ENCODE measurements at places on chromosomes 3 and 15.

DNA sequence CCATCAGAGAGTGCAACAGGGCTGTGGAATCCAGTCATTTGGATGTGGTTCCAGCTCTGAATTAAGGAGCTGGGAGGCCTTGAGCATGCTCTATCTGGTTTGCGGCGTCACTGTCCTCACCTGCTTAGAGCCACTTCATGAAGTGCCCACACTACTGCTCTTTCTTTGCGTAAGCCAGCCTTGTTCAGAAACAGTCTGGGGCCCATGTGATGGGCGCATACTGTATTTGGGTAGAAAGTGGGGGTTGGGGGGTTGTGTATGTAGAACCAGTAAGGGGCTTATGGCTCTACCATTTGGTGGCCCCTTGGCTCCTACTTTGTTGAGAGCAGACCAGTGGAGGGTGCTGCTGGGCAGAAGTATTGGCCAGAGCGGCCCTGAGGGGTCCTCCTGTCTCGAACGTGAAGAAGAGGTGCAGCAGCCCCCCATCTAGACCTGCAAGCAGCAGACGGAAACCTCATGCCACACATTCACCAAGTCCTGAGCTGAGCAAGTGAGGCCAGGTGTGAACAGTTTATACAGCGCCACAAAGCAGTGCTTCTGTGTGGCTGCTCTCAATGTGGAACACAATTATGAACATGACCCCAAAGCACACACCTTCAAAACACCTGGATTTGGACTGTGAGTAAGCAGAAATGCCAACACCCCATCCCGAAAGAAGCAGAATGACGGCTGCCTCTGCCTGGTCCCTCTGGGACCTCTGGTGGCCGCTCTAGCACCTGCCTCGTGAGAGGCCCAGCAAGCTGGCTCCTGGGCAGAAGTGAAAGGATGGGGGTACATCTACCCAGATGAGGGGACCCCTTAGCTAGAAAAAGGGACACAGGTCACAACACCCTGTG is 26.6 kb downstream of the SRPRB start:
- DNase-seq = no peak

DNA sequence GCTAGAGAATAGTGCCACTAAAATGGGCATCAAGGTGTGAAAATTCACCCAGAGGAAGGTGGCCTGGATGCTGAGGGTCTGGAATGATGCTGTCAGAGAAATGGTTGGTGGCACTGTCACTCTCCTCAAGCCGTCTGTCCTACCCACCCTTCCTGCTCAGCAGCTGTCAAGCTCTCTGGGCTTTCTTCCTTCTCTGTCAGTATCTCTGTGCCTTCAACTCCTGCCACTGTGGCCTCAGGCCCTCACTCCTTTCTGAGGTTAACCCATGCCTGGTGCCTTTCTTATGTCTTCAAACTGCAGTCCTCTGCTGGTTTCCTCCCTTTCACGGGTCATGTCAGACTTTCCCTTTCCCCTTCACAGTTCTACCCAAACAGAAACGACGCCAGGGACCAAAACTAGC is 4.4 kb downstream of the MYO5C start:
- no peak for DNase-seq

- DNase-seq = no peak
These were observed 18.4 kb downstream of the ILDR1 start for GRCh38 chr3:122003606-122004005.

GRCh38 chr15:80183886-80184285 is 31.1 kb downstream of the FAH start:
- no peak for DNase-seq

DNA sequence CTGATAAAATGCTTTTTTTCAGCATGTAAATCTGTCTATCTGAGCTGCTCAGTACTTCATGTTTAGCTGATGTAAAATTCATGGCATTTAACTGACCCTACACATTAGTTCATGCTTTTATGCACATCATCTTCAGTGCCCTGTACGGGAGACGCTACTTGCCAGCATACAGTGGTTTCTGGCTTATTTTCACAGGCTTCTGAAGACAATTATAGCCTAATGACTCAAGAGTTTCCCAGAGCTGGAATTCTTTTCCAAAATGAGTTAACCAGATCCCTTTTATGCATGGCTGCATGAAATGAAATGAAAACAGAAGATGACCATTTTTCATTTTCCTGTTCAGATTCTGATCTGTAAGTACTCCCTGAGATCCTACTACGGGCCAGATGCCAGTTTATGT is 1061.5 kb downstream of the ROBO2 start:
- DNase-seq = no peak

DNA sequence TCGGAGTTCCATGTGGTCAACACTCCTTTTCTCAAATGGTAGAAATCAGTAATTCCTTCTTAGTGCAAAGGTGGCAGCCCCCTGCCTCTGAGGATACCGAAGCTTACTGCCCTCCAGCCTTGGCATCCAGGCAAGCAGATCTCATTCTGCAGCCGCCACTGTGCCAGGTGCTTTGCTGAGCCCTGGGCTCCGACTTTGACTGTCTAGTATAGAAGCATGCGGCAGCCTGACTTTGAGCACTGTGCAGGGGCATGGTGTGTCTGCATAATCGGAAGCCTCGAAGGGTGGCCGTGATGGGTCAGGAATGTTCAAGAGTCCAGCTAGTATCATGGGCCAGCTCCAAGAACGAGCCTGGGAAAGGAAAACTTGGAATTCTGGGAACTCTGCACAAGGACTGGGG is 39.7 kb downstream of the ABTB1 start:
- DNase-seq = no peak

- DNase-seq = no peak
These were observed 14.3 kb downstream of the CA12 start for GRCh38 chr15:63367390-63367789.

DNA sequence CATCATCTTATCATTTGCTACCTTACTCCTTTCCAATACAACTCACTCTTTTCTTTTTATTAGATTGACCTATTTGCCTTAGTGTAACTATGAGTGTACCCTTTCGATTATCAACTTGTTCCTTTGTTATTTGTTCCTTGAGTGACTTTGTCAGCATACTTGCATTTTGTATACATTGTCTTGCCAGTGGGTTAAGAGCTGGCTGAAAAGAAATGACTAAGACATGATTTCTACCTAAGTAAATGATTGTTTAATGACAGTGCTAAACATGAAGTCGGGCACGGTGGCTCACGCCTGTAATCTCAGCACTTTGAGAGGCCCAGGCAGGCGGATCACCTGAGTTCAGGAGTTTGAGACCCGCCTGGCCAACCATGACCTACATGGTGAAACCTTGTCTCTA is 1042.3 kb downstream of the TBL1XR1 start:
- no peak for DNase-seq

GRCh38 chr3:51836606-51837005 is 24.8 kb upstream of the IQCF2 start:
- DNase-seq = no peak

GRCh38 chr3:34864011-34864410 is 775.3 kb upstream of the ARPP21 start:
- no peak for DNase-seq

GRCh38 chr3:170387950-170388349 is 30.4 kb downstream of the SKIL start:
- no peak for DNase-seq

DNA sequence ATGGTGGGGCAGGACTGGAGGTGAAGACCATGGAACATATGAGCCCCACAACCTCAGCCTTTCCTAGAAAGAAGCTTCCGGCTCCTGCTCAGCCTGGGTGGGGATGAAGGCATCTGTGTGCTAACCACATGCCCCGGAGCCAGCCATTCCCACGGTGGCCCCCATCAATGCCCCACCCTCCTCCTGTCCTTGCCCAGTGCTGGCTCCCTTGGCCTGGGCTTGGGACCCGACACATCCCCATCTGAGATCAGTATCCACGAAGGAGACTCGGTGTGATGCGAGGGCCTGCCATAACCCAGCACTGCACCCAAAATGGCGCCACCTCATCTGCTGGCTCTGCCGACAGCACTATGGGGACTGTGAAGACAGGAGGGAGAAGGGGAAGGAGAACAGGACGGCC is 16.5 kb upstream of the PLXND1 start:
- DNase-seq = no peak

GRCh38 chr3:29515451-29515850 is 234.6 kb downstream of the RBMS3 start:
- no peak for DNase-seq

DNA sequence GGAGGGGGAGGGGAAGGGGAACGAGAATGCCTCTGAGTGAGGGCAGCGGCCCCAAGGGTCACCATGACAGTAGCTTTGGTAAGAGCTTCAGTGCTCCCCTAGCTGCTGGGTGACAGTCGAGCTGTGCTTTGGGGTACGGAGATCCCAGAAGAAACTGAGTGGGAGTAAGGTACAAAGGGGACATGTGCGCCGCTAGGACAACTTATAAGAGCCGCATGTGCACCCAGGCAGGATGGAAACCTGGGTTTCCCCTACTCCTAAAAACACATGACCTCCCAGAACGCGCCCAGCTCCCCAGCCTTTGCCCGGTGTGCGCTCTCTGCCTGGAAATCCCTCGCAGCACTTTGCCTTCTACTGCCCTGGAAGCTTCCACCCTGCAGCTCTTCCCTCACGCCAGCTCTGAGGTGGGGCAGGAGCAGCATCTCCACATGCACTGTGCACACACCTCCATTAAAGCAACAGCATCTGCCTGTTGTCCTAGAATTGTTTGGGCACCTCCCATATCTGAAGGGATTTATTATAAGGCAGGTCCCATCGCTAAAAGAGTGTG is 232.2 kb downstream of the ADAMTS17 start:
- no peak for DNase-seq

- DNase-seq = no peak
These were observed 30.4 kb downstream of the FSIP1 start for GRCh38 chr15:39752246-39752645.

DNA sequence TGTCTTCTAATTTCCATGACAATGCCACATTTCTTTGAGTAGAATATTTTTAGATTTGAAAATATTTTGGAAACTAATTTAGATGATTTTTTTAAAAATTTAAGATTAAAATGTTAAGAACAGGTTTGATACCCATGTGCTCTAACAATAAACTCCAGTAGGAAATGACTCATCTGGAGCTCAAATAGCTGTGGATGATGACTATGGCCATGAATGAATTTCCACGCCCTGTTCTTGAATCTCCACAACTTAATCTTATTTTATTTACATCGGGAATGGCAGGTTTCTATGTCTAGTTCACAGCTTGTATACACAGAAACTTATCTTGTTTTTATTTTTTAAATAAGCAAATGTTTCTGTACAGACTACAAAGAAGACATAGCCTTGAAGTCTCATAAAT is 726.8 kb downstream of the NAALADL2 start:
- DNase-seq = no peak

DNA sequence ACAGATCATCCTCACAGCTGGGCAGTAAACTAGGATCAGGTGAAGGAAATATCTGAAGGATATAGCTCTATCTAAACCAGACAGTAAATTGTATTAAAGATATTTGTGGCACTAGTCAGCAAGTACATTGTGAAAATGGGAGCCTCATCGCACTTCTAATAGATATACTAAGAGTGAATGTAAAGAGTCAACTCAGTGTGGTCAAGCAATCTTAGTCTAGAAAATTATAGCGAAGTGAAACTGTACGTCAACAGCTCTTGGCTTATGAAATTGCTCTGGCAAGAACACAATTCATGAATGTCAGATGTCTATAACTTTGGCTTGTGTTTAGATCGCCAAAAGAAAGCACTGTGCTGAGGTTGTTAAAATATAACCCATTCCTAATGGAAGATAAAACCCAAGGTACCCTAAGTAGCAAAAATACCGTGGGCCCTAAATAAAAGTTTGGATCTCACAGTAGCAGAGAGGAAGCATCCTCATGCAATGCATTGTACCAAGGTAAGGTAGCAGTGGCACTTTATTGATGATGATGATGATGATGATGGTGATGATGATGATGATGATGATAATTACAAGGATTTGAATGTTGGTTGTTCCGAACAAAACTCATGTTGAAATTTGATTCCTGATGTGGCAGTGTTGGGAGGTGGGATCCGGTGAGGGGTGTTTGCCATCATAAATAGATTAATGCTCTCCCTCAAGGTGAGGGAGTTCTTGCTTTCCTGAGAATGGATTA is 228.5 kb downstream of the UNC13C start:
- DNase-seq = no peak

DNA sequence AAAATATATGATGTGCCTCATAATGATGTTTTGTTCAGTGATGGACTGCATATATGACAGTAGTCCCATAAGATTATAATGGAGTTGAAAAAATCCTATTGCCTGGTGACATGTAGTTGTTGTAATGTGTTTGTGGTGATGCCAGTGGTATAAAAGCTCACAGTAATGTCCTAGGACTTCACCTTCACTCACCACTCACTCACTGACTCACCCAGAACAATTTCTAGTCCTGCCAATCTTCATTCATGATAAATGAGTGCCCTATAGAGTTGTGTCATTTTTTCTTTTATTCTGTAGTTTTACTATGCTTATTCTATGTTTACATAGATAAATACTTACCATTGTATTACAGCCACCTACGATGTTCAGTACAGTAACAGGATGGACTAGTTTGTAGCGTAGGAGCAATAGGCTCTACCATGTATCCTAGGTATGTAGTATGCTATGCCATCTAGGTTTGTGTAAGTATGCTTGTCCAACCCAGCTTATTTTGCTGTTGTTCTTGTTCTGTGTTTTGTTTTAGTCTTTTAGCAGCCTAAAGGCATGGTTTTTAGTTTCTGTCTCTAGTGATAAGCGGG is 88.5 kb upstream of the LRRFIP2 start:
- no peak for DNase-seq

- DNase-seq = no peak
These were observed 115.9 kb downstream of the VPS8 start for GRCh38 chr3:184927796-184928315.

DNA sequence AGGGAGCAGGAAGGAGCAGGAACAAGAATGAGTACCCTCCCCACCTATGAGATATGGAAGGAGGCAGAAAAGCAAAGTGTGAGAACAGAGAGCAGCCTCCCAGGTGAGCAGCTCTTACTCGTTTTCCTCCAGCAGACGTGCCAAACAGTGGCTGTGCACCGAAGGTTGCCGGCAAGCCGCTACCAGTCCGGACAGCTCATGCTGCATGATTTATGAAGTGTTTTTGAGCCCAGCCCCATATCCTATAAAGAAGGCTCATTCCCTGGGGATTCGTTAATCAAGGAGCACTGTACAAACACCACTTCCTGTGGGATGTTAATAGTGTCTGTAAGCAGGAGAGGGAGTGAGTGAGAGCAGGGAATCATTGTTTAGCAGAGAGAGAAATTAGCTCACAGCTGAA is 118.3 kb upstream of the FOXB1 start:
- DNase-seq = no peak

Measured in GM20000 (cell line).